ENCODE measurements at places on chromosomes 7 and 10.

DNA sequence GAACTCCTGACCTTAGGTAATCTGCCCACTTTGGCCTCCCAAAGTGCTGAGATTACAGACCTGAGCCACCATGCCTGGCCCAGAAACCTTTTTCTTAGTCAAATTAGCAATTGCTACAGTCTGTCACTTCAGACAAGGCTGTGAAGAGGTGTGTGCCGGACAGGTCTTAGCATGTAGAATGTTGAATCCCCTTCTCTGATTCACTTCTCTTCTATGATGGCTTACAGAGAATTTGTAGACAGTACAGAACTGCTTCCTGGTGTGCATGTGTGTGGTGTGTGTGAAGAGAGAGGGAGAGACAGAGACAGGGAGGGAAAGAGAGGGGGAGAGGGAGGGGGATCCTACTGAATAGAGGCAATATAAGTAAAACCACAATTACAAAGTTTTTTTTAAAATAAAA lies 150.4 kb downstream of the PARD3 start:
- no peak for DNase-seq

GRCh38 chr7:149232362-149232761 lies 7.1 kb upstream of the ZNF212 start:
- no peak for DNase-seq

GRCh38 chr10:116838143-116838725 lies 11.1 kb upstream of the ENO4 start:
- no peak for DNase-seq

DNA sequence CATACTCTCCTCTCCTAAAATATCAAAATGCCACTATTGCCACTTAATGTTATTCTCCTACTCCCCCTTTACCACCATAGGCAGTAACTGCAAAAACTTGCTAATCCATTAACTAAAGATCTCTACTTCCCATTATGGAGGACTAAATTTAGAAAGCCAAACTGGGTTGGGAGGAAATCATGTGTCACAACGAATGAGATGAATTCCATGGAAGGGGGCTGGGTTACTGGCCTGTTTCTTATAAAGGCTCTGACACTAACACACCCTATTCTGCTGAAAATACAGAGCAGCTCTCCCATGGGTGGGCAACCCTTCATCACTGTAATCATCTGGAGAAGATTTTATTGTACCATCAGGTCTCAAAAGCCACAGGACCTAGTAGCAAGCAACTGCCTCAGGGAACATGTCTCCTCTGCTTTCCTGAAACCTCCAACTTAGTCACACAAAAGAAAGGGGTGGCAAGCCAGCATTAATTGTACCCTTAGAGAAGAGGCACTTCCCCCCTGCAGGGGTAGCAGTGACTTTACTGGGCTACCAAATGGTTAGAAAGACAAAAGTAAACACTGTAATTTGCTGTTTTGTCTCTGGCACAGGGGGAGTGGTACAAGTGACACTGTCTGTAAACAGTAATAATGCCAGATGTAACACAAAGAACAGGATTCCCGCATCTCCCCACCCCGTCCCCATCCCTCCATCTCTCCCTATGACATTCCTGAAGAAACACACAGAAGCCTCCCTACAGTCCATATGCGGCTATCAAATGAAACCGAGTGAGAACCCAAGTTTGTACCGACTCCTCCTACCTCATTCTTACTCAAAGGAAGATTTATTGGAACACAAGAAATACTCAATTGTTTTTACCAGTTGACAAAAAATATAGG lies 81.6 kb downstream of the ARMH3 start:
- no peak for DNase-seq

- DNase-seq = no peak
Measured at GRCh38 chr10:118298787-118299186, 43.3 kb downstream of the FAM204A start.
